GM20000 (cell line): ENCODE measurements at places on chromosomes 5 and 9.
A peak's percentile ranks its signal among the peaks of the same experiment; 100 is the strongest.

GRCh38 chr9:135526089-135526729 lies 5.0 kb downstream of the LCN1 start:
- DNase-seq: no peak

GRCh38 chr9:126705767-126706697 lies 92.3 kb downstream of the LMX1B start:
- DNase-seq: peak; percentile 75

DNA sequence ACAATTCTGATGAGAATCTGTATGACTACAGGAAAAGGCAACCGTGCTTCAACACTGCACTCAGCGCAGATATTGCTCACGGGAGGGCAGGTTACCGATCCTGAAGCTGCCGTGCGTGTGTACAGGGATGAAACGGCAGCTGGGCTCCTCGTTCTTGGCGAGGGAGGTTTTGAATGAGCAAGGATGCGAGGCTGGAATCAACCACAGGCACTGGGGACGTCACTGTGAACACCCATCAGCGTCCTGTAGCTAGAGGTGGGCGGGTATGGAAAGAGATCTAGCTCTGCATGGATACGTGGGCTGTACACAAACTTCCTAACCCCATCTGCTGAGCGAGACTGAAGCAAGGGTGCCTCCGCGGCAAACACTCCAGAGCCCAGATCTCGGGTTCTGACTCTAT lies 84.3 kb upstream of the COL5A1 start:
- DNase-seq: no peak

DNA sequence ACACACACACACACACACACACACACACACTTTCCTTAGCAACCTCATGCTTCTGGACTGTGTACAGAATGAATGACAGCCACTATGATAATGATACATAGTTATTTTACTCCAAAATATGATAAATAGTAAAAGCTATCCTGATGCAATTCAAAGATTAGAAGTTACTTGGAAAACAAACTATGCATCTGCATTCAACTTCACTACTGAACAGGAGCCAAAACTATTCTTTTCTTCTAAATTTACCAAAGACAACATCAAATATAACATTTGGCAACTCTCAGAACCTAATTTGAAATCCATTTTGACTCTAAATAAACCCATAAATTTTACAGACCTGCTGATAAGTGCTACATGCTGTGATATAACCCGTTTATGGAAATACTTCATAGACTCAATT lies 33.3 kb downstream of the GLIS3 start:
- no peak for DNase-seq

DNA sequence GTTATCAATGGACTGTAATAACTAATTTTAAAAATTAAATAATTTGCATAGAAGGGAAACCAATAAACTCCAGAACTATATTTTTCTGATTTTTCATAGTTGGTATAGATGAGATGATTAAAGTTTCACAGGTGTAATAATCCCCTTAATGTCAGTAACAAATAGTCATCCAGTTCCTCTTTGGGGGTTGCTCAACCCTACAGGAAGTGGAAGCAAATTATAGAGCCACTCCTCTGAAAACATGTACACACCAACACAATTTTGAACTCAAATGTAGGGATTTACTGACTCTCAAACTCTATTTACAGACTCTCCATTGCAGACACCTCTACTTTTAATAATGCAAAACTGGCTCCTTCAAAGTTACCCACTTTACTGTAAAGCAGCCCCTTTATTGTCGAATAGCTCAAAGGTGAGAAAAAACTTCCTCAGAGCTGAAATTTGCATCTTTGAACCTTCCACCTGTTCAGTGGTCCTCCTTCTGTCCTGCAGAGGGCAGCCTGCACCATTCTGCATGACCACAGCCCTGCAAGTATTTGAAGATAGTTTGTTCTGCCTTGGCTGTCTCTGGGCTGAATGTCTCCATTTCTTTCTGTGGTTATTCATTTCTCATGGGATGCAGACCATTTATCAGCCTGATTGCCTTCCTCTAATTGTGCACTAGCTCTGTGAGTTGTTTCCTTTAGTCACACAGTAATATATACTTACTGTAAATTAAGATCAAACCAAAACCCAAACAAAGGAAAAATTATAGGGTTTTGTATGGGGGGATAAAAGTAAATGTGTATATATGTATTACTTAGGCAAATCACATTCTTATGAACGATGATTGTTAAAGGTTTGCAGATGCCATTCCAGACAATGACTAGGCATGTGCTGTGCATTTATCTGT lies 383.2 kb upstream of the SGCD start:
- DNase-seq: peak; percentile 56

DNA sequence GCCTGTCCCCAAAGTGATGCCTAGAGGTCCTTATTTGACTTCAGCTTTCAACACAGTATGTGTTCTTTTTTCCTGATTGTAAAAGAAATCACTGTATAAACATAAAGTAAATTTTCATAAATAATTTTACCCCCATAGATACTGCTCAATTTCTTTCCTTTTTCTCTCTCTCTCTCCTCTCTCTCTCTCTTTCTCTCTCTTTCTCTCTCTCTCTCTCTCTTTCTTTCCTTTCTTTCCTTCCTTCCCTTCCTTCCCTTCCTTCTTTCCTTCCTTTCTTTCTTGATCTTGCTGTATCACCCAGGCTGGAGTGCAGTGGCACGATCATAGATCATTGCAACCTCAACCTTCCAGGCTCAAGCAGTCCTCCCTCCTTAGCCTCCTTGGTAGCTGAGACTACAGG lies 64.8 kb downstream of the PDZD2 start:
- DNase-seq: no peak

DNA sequence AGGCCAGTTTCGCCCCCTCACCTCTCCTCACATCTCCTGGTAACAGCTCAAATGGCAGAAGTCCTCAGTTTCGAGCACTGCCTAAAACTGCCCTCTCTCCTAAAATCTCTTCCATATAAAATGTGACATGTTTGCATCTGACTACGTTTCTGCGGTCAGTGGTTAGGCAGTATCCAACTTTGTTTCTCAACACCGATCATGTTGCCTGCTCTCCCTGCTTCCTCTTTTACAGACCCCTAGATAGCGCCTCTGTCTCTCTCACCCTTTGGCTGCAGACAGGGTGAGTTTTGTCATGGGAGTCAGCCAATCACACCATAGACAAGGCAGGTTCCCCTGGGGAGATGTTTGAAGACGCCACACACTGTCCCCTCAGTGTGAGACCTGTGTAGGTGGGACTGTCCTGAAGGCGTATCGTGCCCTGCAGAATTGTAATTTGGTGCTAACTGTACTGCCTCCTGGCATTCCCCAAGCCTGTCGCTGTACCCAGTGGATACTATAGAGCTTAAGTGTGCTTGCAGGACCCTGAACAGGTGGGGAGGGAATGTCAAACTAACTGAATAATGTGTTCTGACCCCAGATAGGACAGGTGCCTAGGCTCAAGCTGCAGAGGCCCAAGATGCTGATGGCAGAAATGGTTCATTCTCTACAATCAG lies 1.1 kb downstream of the HEXB start:
- DNase-seq: peak; percentile 66

DNA sequence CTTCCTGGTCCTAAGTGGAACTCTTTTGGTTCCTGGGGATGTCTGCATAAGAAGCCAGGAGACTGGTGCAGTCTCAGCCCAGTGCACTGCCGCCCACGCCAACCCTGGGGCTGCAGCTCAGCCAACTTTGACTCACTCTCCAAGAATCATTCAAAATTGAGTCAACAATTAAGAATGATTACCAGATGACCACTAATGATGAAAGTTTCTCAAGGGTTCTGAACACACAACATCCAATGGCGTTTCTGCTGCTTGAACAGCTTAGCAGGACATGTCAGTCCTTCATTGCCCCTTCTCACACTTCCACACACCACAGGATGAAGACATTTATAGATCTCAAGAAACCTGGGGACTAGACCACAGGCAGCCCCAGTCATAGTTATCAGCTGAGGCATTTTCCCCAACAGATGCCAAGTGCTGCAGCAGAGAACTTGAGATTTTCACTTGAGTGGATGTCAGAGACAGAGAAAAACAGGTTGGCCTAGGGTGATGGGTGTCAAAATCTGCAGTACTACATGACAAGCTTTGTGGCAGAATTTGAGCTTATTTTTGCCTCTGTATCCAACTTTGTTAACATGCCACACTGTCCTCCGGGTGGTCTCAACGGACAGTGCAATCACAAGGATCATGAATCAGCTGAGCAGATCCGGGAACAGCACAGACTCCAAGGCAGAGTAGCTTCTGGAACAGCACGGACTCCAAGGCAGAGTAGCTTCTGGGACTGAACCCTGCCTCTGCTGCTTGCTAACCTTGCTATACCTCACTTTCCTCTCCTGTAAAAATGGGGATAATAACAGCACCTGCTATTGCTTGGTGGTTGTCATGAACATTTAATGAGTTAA lies 356.1 kb downstream of the SPOCK1 start:
- DNase-seq: no peak

DNA sequence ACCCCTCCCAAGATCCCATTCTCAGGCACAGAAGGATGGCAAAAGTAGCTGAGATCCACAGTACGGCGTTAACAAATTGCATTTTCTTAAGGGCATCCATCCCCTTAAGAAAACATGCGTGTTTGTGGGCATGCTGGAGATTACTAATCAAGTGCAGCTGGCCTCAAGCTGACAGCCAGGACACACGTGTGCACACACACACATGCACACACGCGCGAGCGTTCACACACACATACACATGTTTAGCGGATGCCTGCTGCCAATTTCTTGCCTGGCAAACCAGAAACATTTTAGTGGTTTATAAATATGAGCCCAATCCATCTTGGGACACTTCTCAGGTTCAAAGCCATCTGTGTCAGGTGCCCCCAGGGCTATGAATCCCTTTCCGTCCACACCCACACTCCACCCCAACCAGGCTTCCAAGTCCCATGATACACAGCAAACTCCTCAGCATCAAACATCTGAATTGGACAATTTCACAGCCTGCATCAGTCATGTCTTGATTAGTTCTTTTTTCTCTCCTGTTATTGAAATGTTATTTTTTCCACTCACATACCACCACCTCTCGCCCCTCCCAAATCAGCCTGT lies 23.5 kb upstream of the SMIM23 start:
- no peak for DNase-seq

DNA sequence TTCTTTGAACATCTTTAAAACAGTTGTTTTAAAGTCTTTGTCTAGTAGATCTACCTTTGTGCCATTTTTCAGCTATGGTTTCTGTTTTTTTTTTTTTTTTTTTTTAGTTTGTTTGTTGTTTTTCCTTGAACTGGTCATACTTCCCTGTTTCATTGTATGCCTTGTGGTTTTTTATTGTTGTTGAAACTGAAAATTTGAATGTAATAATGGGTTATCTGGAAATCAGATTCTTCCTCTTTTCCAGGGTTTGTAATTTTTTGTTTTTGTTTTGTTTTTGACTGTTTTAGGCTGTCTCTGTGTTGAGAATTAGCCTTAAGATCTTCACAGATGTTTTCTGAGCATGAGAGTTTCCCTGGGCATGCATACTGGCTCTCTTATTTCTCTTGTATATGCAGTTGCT lies 269.6 kb upstream of the DAP start:
- no peak for DNase-seq

GRCh38 chr9:85743275-85744128 lies 1.7 kb upstream of the AGTPBP1 start:
- DNase-seq: no peak

DNA sequence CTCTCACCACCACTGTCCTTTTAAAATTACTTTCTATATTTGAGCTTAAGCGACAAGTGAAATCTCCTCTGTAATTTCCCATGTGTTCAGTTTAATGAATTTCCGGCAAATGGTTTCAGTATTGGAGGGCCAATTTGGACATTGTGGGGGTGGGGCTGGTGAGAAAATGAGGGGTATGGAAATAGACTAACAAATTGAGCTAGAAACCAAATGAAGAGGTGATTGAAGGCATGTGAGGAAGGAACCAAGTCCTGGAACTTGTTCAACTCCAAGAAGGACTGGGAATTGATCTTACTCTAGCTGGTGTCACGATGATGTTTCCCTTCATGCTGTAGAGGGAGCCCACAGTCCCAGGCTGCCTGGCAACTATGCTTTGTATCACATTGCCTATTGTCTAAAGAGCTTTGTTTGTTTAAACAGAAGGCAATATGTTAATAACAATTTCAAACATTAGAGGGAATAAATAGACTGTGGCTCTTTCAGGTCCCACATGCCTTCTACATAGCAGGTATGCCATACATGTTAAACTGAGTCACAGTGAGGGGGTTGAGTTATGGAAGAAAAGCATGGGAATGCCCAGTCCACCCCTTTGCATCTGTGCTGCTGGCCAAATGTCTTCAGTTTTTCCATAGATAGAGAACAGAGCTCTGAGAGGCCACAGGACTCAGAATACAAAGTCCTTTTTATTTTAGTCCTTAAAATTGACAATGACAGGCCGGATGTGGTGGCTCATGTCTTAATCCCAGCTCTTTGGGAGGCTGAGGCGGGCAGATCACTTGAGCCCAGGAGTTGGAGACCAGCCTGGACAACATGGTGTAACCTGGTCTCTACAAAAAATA lies 25.0 kb upstream of the MATR3 start:
- DNase-seq: no peak

- DNase-seq: no peak
Observed at GRCh38 chr5:168710706-168711105, 131.5 kb upstream of the PANK3 start.
